Mucosa of gallbladder (tissue), 1 donor: ENCODE measurements at places on chromosomes 4 and X. TPM values are rescaled to one million over a fixed set of nuclear protein-coding genes. Genes with fewer than 3 reads are reported as not detected.

The POU4F2 gene
- total RNA-seq: not detected

DNA sequence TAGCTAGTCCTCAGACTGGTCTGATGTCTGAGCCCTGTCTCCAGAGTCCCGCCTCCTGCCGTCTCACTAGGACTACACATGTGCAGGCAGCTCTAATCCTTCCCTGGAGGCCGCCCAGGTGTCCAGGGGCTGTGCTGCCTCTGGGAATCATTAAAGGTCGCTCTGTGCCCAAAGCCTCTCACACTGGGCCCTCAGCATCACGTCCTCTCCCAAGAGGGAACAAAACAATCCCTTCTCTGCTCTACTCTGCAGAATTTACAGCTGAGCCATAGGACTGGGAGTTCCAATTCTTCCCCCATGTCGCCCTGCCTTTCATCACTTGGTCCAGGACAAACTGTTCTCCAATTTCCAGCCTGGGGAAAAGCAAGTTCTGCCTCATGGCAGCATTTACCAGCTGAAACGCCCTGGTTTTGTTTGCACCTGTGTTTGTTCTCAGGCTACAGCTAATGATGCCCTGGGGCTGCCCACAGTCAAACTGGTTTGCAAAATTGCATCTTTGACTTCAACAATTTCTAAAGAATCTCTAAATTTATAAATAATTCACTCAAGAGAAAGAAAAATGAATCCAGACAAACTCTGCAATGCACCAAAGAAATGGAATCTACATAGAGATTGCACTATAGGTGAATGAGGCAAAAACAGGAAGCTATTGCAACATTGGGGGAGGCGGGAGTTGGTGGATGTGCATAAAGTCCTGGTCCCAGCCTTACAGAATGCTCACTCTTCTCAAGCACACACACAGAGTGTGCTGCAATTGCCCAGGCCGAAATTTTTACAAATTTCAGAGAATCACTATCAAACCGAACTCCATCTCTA, 7.2 kb upstream of the MRFAP1 start:
- DNase-seq: no peak

DNA sequence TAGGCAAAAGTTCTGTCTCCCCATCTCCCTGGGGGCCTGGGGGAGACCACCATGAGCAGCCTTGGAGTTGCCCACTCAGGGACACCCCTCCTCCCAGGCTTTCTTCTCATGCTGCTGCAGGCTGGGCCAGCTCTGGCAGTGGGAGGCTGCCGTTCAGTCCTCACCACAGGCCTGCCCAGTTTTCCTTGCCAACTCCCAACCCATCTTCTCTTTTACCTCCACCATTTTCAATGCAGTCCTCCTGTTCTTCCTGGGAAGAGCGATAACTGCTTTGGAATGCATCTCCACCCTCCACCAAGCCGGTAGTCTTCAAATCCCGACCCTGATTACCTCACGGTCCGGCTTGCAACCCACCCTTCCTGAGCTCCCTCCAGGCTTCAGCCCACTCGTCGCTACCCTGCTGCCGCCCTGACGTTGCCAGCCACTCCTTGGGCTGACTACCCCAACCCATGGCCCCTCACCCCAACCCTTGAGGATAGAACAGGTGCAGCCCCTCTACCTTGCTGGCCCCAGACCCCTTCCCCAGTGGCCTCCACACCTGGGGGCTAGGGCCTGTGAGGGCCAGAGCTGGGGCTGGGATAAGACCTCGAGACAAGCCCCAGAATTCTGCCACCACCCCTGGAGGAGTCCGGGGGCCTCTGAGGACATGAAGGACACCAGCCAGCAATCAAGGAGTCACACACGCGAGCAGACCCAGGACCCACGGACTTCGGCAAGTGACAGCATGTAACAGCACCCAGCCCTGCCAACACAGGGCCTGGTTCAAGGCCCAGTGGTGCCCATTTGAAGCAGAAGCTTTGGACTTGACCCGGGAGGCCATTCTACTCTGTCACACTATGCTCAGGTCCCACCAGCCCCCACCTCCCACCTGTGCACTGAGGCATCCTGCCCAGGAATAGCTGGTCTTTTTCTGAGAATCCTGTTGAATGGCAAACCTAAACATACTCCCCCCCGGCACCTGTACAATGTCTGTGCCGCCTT, 9.2 kb downstream of the WDR1 start:
- no peak for DNase-seq

DNA sequence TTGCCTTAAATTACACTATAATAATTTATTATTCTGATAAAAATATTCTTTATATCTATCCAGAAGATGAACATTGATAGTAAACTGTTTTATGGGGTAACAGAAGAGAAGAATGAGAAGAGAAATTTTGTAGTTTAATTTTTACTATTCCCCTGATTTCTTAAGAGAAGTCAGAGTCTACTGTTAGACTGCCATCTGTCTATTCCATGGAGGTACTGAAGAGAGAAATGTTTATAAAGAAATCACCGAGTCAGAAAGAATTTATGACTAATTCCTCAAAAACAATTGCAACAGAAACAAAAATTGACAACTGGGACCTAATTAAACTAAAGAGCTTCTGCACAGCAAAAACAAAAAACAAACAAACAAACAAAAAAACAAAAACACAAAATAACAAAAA, 149.9 kb downstream of the FGF16 start:
- DNase-seq: no peak

- DNase-seq: no peak
These were observed 13.2 kb downstream of the TMEM175 start for GRCh38 chr4:945274-946102.
